CD4-positive, alpha-beta T cell treated with Interleukin-4 for 1 hour (primary cell): ENCODE measurements at places on chromosomes 7 and 10.

GRCh38 chr7:75599244-75599781 lies 107.2 kb downstream of the SPDYE5 start:
- DNase-seq = no peak

GRCh38 chr10:47358457-47358856 lies 10.3 kb downstream of the RBP3 start:
- no peak for DNase-seq

GRCh38 chr10:102240467-102241031 lies 763 bp downstream of the PITX3 start:
- DNase-seq = no peak

DNA sequence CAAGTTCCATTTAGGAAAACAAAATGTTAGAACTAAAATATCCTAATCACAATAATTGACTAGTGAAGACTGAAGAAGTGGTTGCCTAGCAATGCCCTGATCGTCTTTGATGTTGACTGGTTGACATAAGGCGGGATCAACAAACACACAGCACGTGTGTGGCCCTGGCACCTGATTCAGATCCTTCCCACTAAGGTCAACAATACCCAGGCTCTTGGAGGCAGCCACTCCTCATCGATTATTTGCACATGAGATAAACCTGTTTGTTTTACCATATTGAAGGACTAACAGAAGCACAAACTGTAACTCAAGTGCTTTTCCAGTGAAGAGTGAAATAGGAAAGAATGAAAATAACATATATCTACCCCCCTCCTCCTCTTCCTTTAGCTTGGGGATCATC lies 15.6 kb downstream of the FANK1 start:
- DNase-seq = no peak

DNA sequence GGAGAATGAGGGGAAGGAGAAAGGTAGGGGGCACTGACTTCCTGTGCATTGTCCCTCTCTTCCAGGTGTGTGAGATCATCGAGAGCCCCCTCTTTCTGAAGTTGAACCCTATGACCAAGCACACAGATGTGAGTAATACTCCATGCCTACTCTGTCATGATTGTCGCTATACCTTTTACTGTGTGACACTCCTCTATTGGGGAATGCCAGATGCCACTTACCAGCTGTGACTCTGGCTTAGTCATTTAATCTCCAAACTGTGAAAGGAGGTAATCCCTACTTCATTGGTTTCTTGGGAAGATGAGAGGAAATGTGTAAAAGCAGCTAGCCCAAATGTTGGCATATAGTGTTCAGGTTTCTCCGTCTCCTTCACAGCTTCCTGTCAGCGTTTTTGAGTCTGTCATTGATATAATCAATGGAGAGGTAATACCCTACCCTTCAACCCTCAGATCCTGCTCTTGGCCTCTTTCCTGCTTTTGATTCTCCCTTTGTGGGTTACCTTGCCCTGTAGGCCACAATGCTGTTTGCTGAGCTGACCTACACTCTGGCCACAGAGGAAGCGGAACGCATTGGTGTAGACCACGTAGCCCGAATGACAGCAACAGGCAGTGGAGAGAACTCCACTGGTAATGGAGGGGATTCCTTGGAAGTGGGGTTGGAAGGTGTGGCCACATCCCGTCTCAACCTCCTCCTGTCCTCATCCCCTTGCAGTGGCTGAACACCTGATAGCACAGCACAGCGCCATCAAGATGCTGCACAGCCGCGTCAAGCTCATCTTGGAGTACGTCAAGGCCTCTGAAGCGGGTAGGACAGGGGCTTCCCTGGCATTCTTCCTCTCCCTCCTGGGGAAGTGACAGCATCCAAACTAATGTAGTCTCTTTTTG lies 2.0 kb downstream of the COPS6 start:
- no peak for DNase-seq

DNA sequence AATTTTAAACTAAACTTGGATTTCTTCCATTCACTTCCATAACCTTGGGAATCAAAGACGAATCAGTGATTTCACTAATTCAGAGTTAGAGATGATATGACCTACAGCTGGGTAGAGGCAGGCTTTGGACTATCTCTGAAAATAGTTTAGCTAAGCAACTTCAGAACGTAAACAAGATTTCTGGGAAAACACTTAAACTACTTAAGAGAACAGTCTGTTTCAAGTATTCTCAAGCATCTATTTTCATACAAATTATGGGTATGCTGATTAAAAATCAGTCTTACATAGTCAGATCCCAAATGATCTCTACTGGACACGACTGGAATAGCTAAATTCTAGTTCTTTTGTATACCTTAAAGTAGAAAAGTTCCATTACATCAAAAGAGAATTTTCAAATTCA lies 179.9 kb downstream of the PLCE1 start:
- no peak for DNase-seq

GRCh38 chr7:30917216-30917893 lies 5.7 kb downstream of the AQP1 start:
- no peak for DNase-seq

GRCh38 chr10:65394502-65395297 lies 1531.1 kb upstream of the LRRTM3 start:
- DNase-seq = no peak

DNA sequence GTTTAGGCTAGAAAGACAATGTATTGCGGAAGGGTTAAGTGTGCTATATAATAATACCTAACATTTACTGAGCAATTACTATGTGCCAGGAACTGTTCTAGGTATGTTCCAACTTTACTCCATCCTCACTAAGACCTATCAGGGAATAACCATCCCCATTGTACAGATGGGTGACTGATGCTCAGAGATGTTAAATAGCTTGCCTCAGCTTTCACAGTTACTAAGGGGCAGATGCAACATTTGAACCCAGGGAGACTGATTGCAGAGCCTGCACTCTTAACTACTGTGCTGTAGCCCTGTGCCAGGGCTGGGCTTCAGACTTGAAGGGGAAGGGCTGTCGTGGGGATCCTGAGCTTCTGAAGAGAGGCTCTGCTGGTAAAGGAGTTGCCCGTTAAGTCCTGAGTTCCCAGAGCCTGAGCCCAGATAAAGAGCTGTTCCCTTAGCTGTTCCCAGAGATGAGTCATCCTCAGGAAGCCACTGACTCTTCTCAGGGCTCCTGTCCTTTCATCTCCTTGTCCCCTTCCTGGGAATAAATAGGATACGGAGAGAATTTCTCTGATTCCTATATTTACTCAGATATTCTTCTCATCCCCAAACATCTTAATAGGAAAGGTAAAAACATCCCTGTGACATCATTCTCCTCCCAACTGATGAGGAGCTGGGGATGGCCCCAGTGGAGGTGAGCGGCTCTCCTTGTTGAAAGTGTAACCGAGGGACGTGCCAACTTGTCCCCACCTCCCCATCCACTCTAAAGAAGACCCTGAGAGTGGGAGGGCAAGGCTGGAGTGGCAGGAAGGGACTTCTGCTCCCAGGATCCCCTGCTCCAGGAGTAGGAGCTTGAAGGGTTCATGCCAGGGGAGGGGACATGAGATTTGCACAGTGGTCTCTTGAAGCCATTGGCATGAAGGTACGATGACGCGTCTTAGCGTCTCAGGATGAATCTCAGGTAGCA lies 28.0 kb upstream of the HABP2 start:
- DNase-seq = no peak

DNA sequence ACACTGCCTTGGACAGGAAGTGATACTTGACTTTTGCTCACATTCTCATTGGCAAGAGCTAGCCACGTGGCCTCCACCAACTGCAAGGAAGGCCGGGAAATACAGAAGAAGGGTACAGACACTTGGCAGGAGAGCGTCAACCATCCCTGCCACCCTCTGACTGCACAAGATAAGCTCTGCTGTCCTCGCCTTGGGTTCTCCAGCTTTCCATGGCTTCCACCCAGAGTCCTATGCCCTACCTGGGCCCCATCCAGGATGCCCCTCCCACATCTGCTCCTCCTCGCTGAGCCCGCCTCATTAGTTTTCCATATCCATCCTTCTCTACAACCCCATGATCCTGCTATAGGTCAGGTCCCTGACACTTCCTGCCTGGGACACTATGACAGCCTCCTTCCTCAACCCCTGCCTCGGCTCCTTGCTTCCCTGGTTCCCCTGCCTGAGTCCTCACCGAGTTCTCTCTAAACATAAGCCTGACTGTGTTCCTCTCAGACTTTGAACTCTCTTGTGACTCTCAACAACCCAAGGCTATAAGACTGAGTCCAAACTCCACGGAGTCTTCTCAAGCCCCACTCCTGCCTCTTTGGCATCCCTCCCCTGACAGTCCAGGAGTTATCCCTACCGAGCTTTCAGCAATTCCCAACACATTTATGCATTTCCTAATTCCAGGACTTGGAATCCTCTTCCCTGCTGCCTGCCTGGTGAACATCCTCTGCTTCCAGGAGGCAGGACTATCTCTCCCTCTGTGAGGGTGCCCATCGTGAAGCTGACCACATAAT lies 23.2 kb upstream of the GDF10 start:
- DNase-seq = no peak

- no peak for DNase-seq
Observed at GRCh38 chr7:121069346-121070100, 81.0 kb downstream of the CPED1 start.

- DNase-seq = no peak
Observed at GRCh38 chr10:66283874-66284464, 641.9 kb upstream of the LRRTM3 start.

GRCh38 chr10:110530131-110530831 lies 32.6 kb downstream of the DUSP5 start:
- DNase-seq = peak; percentile 22

- peak; percentile 83 for DNase-seq
Observed at GRCh38 chr7:97872025-97872669, at the start of gene ASNS. ASNS (minus strand) TSS chr7:97872408; CDS start chr7:97869156, 3,252 bp downstream.

GRCh38 chr7:123665896-123666295 lies 10.2 kb downstream of the LMOD2 start:
- DNase-seq = no peak

GRCh38 chr10:10418387-10418786 lies 599.3 kb upstream of the CELF2 start:
- DNase-seq = peak; percentile 2

- no peak for DNase-seq
Observed at GRCh38 chr10:78899996-78900714, 168.6 kb upstream of the ZMIZ1 start.

- DNase-seq = peak; percentile 19
Observed at GRCh38 chr10:114073395-114074186, 29.9 kb downstream of the ADRB1 start.

DNA sequence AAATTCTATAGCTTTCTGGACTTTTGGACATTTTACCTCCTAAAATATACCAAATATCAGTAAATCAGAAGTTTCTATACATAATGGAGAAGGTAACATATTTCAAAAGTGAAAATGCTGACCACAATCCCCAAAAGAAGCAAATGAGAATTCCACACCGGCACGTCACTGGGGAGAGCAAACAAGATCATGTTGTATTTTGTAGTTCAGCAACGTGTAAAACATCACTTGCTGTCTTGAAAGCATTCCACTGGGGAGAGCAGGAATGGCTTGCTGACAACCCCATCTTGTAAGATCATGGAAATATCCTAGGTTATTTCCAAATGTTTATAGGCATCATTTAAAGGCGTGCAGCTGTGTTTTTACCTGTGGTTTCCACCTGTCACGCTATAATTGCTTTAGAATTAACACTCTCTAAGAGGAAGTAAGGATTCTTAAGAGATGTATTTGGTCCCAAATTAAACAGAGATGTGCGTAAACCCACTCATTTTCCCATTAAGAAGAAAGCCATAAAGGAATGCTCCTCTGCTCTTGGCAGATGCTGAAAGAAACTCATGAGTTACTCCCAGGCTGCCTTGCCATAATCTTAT lies 397.1 kb upstream of the POT1 start:
- no peak for DNase-seq

DNA sequence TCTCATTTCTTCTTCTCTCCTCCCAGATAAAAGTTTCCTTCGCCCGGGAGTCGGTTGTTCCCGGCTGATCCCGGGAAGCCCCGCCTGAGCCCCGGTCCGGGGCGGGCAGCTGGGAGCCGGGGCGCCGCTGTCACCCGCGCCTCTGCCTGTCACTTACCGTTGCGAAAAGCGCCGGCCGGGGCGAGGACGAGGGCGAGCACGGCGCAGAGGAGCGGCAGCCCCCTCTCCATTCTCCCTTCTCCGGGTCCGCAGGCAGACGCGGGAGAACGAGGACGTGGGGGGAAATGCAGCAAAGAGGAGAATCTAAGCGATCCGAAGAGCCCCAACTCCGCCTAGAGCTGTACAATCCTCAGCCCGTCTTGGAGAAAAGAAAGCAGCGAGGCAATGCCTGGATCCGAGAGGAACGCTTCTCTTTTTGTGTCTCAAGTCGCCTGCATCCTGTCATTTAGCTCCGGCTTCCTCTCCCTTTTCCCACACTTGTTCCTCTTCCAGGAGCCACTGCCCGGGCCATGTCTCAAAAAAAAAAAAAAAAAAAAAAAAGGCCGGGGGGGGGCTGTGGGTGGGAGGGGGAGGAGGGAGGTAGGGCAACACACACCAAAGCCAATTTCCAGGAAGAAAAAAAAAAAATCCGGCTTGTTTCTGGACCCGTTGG lies at the start of gene NRP1:
NRP1 (minus strand) TSS at position 515 of the 652 bp plus-strand sequence; CDS start at position 230, 285 bp downstream.
- no peak for DNase-seq

DNA sequence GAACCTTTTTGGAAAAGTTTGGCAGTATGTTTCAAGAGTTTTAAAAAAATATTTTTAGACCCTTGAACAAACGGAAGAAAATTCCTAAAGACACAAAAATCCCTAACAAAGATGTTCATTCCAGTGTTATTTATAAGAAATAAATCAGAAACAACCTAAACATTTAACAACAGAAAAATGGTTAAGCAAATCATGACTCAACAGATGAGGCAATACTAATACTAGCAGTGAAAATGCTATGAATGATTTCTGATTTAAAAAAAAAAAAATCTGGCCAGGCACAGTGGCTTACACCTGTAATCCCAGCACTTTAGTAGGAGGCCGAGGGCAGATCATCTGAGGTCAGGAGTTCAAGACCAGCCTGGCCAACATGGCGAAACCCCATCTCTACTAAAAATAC lies 61.0 kb downstream of the ARHGAP12 start:
- no peak for DNase-seq

DNA sequence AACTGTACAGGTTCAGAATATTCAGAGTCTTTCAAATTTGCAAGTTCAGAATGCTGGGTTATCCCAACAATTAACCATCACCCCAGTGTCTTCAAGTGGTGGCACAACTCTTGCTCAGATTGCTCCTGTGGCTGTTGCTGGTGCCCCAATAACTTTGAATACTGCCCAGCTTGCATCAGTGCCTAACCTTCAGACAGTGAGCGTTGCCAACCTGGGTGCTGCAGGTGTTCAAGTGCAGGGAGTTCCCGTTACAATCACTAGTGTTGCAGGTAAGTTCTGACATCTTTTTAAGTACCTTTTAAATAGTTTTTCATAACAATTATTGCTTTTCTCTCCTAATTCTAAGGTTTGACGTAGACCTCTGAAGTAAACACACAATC lies 2.7 kb downstream of the SP4 start:
- DNase-seq = no peak

GRCh38 chr7:130102588-130102987 lies 32.3 kb downstream of the KLHDC10 start:
- DNase-seq = no peak

GRCh38 chr7:30797176-30798040 lies 26.2 kb downstream of the MINDY4 start:
- DNase-seq = no peak

DNA sequence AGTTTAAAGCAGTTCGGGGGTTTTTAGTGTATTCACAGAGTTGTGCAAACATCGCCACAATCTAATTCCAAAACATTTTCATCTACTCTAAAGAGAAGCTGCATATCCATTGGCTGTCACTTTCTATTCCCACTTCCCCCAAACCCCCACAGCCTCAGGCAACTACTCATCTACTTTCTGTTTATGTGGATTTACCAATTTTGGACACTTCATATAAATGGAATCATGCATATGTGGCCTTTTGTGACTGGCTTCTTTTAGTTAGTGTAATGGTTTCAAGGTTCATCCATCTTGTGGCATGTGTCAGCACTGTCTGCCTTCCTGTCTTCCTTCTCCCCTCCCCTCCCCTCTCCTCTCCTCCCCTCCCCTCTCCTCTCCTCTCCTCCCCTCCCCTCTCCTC lies 78.5 kb upstream of the FZD1 start:
- no peak for DNase-seq
